Activated CD4-positive, alpha-beta T cell treated with anti-CD3 and anti-CD28 coated beads, Interleukin-2, amount 10 ng/mL, durations not matched to agents 7 days and 5 days (primary cell): ENCODE measurements at places on chromosomes 4 and X.

DNA sequence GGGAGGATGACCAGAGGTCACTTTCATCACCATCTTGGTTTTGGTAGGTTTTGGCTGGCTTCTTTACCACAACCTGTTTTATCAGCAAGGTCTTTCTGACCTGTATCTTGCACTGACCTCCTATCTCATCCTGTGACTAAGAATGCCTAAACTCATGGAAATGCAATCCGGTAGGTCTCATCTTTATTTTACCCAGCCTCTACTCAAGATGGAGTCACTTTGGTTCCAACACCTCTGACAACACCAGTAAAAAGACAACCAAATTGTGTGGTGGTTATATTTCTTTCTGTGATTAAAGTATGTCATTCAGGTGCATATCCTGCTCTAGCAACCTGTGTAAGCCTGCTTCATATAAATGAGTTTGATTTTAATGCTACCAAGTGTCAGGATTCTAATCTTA, 636.7 kb downstream of the PCDH7 start:
- no peak for DNase-seq

- no peak for DNase-seq
These were observed 21.8 kb downstream of the TLR2 start for GRCh38 chr4:153705743-153706468.

- DNase-seq, result no peak
These were observed 153.9 kb downstream of the SPANXN3 start for GRCh38 chrX:143363419-143363818.

- DNase-seq, result no peak
These were observed 111.9 kb upstream of the UNC5C start for GRCh38 chr4:95660719-95661118.

DNA sequence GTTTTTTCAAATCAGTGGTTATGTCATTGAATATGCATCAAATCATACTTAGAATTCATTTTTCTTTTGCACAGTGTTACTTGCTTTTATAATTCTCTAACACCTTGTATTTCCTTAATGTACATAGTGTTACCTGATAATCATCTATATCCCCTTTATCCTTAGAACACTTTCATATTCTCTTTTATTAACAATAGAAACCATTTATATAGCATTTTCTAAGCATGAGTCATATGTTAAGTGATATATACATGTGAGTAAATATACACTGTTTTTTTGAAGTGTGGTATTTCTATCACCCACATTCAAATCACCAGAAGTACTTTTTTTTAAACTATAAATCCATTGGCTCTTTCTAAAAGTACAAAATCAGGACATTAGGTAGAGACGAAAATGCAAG, 15.3 kb downstream of the EPHA5 start:
- no peak for DNase-seq

DNA sequence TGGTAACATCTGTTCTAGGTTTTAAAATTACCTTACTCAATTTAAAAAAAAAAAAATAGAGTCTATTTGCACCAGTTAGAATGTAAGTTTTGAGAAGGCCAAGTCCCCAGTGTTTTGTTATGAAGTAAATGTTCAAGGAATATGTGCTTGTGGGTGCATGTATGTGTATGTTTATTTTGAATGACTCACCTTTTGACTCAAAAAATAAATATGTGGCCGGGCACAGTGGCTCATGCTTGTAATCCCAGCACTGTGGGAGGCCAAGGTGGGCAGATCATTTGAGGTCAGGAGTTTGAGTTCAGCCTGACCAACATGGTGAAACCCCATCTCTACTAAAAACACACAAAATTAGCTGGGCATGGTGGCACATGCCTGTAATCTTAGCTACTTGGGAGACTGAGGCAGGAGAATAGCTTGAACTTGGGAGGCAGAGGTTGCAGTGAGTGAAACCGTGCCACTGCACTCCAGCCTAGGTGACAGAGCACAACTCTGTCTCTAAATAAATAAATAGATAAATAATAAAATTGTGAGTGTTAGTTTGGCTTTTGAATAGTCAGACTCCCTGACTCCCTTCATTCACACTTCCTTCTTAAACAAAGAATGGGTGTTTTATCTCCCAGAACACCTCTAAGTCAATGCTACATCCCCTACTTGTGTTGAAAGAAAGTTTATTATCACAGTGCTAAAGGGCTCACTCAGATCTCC, 511.3 kb upstream of the PCDH7 start:
- DNase-seq, result no peak

DNA sequence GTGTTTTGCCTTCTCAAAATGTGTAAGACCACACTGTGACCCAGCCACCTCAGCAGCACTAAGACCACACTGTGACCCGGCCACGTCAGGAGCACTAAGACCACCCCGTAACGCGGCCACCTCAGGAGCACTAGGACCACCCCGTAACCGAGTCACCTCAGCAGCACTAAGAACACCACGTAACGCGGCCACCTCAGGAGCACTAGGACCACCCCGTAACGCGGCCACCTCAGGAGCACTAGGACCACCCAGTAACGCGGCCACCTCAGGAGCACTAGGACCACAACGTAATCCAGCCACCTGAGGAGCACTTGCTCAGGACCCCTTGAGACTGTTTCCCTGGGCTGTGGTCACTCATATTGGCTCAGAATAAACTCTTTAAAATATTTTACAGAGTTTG, 71.7 kb downstream of the MTNR1A start:
- no peak for DNase-seq
